Esophagus squamous epithelium (tissue), 5 donors: ENCODE measurements at places on chromosomes 6 and 20.

DNA sequence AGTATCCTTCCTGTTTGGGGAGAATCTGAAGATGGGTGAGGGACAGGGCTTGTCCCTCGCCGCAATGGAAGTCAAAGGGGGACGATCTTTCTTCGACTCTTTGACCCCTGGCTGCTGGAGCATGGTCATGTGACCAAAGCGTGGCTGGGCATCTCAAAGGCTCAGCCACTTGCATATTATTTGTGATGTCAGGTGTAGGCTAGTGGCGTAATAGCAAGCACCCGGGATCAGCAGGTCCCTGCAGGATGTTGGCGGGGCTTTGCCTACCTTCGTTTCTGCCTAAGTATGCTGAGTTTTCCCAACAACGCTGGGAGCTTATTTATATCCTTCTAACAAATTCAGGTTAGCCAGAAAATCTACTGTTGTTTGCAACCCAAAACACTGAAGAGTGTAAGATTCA is 50.3 kb upstream of the IL20RA start:
- no peak for DNase-seq

DNA sequence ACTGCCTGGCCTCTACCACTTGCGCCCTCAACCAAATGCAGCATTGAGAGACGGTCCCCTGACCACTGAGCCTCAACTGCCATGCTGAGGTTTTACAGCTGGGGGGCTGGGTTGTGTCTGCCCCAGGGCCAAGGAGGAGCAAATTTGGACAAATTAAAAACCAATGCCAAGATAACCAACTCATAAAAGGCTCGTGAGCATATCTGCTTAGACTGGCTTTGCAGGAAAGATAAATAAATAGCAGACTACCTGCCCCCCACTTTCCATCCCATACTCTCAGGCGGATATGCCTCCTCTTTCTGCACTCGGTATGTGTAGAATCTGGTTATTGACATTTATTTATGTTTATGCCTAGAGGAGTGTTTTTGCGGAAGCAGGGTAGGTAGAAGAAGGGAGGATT is 76.8 kb downstream of the ZDHHC14 start:
- DNase-seq = no peak

- no peak for DNase-seq
Measured at GRCh38 chr6:66866801-66867200, 1159.8 kb upstream of the EYS start.

DNA sequence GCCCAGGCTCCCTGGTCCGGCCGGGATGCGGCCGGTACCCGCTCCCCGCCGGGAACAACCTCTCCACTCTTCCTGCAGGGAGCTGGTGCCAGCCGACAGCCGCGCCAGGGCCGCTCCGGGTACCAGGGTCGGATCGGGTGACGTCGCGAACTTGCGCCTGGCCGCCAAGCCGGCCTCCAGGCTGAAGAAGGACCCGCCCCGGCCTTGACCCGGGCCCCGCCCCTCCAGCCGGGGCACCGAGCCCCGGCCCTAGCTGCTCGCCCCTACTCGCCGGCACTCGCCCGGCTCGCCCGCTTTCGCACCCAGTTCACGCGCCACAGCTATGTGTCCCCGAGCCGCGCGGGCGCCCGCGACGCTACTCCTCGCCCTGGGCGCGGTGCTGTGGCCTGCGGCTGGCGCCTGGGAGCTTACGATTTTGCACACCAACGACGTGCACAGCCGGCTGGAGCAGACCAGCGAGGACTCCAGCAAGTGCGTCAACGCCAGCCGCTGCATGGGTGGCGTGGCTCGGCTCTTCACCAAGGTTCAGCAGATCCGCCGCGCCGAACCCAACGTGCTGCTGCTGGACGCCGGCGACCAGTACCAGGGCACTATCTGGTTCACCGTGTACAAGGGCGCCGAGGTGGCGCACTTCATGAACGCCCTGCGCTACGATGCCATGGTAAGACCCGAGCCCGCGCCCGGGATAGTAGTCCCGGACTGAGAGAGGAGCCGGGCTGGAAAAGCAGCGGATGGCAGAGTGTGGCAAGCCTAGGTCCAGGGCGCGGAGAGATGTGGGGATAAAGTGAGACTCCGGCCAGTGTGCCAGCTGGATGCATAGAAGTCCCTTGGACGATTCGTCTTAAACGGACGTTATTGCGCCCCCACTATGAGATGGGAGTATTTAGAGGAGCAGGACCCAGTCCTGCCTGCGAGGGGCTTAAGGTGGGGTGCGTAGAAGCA is at the start of gene NT5E:
TSS of gene NT5E (plus strand) at position 266 of the 942 bp plus-strand sequence. CDS start at position 323, 57 bp downstream.
- no peak for DNase-seq

GRCh38 chr20:47778398-47779354 is 6.6 kb downstream of the SULF2 start:
- no peak for DNase-seq
